ENCODE measurements at places on chromosomes 16 and 17.

- DNase-seq: no peak
Observed at GRCh38 chr17:49574945-49575678, 559 bp upstream of the NXPH3 start.

DNA sequence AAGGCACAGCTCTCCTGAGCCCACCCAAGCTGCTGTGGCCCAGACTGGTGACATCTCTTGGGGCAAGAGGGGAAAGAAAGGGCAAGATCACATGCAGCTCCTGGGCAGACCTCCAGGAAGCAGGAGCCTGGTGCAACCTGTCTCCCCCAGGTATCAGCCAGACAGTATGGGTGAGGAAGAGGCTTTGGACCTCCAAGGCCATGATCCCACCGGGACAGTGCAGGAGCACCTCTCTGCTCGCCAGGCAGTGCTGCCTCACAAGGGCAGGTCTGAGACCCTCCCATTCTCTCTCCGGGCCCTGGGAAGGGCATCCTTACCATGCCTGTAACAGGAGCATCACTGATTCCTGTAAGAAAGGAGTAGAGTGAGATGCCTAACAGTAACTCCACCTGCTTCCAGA, 25.6 kb upstream of the COG7 start:
- no peak for DNase-seq

DNA sequence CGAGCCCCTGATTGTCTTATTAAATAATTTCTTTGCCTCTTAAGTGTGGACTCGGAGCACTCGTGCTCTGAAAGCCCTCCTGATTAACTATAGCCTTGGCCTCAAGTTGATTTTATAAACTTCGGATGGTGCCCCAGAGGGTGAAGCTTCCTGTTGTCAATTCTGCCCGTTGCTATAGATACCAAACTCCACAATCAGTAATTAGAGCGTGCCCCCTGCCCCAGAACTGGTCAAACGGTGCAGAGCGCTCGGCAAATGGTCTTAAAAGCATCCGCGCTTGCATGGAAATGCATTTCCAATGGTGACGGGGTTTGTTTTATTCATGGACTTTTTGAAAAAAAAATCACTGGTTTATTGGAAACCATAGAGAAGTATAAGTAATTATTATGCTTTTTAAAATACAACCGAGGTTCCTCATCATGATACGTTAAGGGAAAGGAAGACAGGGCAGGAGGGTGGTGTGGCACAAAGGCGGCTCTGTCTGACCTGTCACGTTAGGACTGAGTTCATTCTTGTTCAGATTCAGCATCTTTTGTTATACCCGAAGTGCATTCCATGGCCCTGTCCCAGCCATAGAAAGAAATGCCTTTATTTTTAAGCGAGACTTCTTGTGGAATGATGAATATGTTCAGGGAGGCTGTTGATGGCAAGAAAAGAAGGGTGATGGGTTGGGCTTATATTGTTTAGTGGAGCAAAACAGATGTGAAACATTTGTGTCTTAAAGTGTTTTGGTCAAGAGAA, 476.4 kb downstream of the MAF start:
- DNase-seq: no peak

- DNase-seq: no peak
Observed at GRCh38 chr17:4043862-4044261, 79.6 kb upstream of the ATP2A3 start.

- DNase-seq: no peak
Observed at GRCh38 chr16:12025926-12026325, 49.4 kb downstream of the SNX29 start.

DNA sequence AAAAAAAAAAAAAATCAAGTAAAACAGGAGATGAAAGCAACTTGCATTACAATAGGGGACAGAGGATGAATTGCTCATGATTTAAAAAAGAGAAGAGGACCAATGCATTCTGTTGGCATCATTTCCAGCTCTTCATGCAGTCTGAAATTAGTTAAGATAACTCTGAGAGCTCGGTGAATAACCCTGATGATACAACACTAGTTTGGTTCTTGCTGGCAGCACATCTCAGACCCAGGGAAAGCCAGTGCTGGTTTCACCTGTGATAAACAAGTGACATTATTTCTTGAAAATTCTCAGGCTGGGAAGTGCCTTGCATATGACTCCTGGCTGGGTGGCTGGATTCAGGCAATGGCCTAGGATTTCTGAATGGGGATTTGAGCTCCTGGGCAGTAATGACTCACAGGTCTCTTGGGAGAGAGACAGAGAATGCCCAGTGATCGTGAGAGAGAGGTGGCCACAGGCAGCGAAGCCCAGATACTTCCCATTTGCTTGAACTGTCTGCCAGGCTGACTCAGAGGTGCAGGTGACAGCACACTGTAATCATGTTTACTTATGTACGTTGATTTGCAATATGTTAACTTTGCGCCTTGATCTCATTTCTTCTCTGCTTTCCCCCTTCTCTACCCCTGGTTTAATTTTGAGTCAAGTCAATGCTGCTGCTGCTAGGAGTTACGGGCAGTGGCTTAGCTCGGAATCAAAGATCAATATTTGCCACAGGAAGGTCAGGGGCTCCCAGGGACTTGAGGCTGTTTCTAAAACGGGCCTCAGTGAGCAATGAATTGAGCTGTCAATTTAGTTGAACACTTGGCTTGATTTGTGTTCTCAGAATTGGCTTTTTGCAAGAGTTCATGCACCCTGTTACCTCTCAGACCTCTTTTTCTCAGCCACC, 27.1 kb downstream of the ARSG start:
- DNase-seq: no peak

DNA sequence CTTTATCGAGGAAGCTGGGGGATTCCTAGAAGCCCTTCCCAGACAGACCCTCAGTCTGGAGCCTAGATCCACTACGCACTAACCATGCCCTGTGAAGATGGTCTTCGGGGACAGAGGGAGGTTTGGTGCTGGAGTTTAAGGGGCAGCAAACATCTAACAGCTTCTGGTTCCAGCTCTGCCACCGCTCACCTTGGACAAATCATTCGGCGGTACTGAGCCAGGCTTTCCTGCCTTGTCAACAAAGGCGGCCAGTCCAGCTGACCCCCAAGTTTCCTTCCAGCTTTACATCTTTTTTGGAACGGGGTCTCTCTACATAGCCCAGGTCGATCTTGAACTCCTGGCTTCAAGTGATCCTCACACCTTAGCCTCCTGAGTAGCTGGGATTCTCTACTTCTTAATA, 369 bp upstream of the GJD3 start:
- no peak for DNase-seq

DNA sequence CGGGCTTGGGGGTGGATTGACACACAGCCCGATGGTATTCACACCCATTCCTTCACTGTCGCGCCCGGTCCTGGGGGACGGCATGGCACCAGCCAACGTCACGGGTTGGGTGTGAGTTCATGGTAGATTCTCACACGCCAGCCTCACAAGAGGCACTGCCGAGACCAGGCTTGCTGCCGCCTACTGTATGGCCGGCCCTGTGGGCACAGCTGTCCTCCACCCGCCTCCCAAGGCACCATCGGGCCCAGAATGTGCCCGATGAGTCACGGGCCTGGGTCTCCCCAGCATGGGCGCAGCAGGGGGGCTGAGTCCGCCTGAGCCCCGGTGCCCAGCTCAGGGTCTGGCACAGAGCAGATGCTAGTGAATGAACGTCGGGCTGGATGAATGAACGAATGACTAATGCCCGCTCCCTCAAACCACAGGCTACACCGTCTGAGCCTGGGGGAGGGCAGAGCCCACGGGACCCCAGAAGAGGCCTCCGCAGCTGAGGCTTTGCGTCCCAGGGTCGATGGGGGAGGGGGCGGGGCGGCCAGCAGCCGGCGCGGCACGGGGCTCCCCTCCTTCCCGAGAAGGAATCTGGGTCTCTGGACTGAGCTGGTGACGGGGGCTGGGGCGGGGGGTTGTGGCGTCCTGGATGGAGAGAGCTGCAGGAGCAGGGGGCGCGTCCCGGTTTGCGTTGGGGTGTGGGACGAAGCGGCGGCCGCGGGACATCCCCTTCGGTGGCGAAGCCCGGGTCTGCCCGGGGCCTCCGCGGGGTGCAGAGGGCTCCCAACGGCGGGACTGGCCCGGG, 829 bp downstream of the PITPNM3 start:
- no peak for DNase-seq

Measured in osteocyte (in vitro differentiated cells).